ENCODE measurements at places on chromosomes 3 and 15.

- no peak for DNase-seq
These were observed 5.8 kb upstream of the SUCNR1 start for GRCh38 chr3:151867666-151868065.

DNA sequence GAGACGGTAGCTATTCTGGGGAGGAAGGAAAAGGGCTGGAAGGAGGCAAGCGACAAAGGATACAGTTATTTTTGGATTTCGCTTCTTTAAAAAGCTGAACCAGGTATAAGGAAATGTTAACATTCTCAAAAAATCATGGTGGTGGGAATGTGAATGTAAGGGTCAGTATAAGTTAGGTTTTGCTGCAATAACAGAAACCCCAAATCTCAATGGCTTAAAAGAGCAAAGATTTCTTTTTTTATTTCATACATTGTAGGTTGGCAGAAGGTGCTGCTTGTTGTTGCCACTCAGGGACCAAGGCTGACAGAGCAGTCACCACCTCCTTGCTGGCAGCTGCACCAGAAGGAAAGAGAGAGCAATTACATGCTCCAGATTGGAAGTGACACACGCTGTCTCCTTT lies 176.3 kb upstream of the LPP start:
- no peak for DNase-seq

GRCh38 chr3:172148241-172148640 lies 108.9 kb downstream of the FNDC3B start:
- DNase-seq: no peak

DNA sequence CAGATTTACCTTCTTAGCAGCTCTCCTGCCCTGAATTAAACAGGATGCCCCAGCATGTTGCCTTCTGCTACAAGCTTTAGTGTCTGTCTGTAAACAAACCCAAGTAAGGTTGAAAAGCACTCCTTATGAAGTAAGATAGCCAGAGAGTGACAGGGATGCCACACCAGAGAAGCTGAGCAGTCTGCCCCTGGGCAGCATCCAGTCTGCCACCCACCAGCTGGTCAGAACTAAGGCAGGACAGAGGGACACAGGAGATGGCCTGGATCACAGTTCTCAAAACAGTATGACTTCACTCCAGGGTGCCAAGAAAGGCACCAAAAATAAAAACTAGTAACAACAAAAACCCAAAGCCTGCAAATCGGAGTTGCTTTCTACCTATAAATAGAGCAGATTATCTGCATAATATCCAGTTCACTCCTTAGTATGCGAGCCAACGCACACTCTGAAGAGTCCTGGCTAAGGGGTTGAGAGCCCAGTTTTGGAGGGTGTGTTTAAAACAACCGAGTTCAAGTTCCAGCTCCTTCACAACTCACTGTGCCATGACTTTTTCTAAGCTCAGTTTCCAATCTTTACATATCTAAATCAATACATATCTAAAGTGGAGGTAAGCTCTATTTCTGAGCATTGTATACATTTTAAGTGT lies 198.9 kb downstream of the KCNMB2 start:
- DNase-seq: no peak

GRCh38 chr3:173774294-173774693 lies 376.8 kb downstream of the NLGN1 start:
- no peak for DNase-seq

DNA sequence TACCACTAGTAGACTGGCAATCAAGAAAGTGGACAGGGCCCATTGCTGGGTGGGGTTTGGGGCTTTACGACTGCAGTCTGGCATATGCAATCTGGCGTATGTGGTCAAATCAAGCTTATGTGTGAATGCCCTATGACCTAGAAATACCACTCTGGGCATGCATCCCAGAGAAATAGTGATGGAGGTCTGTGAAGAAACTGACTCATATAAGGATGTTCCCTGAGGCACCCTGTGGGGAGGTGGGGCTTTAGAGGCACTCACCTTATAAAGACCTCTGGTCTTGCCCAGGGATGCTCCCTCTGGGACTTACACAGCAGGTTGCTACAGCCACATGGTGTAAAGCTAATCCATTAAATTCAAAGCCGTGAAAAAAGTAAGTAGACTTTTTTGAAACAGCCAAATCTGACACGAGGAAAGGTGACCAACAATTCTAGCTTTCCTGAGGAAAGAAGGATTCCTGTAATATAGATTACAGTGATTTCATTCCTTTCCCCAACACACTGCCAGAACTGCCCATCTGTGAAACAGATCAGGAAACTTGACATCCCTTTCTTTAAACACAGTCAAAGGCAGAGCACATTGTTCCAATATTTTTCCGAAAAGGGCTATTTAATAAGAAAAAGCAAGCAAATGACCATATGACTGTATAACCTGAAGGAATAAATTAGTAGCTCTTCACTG lies 13.6 kb downstream of the RARRES1 start:
- no peak for DNase-seq

- DNase-seq: no peak
These were observed 80.1 kb upstream of the DGKG start for GRCh38 chr3:186442162-186442561.

GRCh38 chr3:15310491-15311370 lies 21.7 kb downstream of the SH3BP5 start:
- DNase-seq: peak; percentile 70

- peak; percentile 45 for DNase-seq
These were observed 37.6 kb downstream of the ERICH6 start for GRCh38 chr3:150666167-150666566.

DNA sequence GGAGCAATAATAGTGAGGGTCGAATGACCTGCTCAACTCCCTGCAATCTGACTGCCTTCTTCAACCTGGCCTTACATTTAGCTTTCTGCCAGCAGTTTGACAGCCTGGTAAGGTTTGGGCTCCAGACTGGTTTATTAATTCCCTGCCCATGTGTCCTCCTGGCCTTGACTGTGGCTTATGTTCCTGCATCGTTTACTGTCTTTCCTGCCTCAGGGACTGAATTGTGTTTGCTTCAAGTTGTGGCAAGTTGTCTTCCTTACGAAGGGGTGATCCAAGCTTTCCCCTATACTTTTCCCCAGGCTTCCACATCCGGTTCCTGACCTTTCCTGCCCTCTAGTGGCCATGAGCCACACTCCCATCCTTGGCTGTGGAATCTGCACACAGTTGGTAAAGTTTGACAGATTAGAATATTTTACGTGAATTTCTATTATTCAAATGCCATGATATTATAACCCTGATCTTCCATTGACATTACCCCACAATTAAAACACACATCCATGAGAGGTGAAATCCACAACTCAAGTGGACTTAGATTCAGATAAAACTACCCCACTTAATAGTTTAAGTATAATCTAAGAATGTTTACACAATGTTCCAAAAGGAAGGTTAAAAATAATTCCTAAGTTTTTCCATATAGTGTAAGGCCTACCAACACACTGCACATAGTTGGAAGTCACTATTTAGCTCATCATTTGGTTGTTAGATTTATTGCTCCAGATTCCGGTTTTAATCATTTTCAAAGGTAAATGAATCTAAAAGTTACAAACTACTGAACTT lies 95.7 kb downstream of the NEDD4 start:
- DNase-seq: no peak

DNA sequence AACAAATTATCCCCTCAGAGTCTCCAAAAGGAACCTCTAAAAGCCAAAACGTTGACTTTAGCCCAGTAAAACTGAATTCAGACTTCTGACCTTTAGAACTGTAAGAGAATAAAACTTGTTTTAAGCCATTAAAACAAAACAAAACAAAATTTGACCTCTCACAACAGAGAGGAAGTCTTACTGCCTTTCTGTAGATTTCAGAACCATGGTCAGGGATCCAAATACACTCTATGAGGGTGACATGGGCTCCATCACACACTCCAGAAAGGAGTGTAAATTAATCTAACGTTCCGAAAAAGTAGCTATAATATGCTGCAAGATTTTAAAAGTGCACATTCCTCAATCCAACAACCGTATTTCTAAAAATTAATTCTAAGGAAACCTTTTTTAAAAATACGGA lies 19.2 kb upstream of the RPL14 start:
- DNase-seq: no peak

DNA sequence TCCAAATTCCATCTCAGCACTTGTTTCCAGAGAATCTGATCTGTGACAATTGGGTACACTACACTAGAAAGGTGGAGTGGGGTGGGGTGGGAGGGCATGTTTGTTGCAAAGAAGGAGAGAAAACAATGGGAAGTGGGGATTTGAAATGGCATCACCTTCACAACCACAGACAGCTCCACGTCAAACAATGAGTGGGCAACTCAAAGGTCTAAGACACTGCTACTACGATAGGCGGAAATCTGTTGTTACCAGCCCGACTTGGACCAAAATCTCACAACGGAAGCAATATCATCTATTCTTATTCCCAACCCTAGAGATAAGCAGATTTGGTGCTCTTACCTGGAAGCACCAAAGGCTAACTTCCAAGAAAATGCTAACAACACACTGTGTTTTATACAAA lies 3.3 kb downstream of the CYP19A1 start:
- DNase-seq: no peak

DNA sequence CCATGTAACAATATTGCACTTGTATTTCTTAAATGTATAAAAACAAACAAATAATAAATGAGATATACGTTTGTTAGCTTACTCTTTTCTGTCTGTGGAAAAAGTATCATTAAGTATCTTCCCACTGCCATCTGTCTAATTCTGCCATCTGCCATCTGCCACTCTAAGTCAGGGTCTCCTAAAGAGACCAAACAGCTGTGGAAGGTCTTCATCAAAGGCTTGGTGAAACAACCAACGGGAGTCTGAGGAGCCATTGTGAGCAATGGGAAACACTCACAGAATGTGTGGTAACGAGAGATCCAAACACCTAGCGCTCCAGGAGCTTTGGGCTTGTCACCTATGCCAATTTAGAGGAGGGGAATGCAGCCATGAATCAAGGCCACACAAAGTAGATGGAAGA lies 28.7 kb upstream of the PFN2 start:
- DNase-seq: no peak

DNA sequence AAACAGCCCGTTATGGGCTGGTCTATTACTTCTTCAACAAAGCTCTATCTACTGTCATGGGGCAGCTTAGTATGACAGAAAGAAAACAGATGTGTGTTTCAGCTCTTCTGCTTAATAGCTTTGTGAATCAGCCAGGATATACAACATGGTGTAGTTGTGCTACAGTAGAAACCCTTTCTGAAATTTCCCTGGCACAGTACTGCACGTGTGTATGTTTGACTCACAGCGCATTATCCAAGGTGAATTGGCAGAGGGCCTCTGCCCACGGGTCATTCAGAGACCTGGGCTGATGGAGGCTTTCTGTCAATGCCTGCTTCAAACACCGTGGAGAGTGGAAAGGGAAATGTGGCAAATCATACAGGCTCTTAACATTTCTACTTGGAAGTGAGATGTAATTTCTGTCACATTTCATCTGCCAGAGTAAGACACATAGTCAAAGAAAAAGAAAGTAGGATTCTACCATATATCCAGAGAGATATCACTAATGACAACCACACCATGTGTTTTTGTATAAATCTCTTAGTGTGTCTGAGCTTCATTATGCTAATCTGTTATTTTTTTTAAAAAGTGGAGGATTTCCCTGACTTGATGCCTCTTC lies 505.1 kb downstream of the CNTN4 start:
- DNase-seq: no peak

- no peak for DNase-seq
These were observed 80.2 kb downstream of the LRRK1 start for GRCh38 chr15:100999369-100999768.

GRCh38 chr3:52555056-52555455 lies 18.7 kb downstream of the UQCC5 start:
- DNase-seq: no peak

GRCh38 chr15:65085990-65086679 lies 9.6 kb downstream of the KBTBD13 start:
- peak; percentile 16 for DNase-seq
